ENCODE measurements at places on chromosomes 4 and X.

DNA sequence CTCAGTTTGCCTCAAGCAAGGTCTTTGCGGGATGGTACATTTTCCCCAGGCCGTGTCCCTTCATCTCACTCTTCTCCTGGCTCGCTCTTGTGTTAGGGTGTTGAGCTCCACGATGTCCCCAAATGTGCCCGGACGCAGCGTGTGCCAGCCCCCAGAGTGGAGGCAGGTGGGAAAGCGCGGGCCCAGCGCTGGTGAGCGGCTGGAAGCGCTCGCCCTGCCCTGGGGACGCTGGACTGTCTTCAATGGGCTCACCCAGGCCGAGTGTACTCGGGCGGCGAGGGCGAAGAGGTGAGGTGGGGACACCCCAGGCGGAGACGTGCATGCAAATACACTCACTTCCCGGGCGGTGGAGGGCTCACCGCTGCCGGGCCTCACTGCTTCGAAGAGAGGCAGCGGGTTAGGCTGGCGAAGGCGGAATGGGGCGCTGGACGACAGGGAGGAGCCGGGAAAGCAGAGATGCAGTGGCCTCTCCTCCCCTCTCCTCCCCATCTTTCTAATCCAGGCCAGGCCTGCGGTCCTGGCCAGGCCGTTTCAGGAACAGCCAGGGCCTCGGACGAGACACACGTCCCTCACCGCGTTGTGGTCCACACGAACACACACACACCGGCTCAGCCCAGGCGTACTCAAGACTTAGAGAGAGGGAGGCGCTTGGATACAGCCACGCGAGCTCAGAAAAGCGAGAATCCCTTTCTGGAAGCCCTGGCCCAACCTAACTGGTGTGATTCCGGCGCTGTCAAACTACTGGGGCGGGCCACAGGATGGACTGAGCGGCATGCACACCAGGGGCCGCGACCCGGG lies 2.2 kb downstream of the NKX6-1 start:
- DNase-seq = no peak

DNA sequence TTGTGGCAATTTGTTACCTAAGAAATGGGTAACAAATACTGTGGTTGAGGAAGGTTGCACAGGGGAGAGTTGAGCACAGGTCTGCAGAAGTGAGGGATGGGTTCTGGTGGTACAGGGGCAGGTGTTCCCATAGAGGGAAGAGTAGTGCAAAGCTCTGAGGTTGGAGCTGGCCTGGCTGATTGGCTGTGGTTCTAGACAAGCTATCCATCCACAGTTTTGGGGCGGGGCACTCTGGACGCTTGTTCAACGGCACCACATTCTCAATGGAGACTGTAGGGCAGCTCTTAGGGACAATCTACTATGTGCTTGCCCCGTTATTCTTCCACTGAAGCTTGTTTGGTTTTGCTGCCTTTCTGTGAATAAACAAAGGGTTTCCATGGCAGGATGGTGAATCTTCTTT lies 35.4 kb downstream of the NAT8L start:
- DNase-seq = no peak

- DNase-seq = no peak
Measured at GRCh38 chr4:78293348-78293747, 236.2 kb downstream of the FRAS1 start.

DNA sequence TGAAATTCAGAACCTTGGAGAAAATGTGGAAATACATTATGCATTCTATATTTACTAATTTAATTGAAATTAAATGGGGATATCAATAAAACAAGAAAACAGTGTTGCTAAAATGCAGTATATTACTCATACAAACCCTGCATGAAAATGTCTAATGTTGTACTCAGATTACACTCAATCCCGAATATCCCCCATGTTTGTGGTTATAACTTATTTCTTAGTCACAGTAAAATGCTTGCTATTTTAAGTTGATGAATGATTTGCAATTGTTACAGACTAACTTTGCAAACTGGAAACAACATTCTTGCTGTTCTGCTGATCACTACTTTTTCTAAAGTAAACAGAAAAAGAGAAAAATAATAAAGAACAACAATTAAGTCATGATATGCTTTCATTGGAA lies 33.1 kb upstream of the ANXA10 start:
- DNase-seq = no peak

DNA sequence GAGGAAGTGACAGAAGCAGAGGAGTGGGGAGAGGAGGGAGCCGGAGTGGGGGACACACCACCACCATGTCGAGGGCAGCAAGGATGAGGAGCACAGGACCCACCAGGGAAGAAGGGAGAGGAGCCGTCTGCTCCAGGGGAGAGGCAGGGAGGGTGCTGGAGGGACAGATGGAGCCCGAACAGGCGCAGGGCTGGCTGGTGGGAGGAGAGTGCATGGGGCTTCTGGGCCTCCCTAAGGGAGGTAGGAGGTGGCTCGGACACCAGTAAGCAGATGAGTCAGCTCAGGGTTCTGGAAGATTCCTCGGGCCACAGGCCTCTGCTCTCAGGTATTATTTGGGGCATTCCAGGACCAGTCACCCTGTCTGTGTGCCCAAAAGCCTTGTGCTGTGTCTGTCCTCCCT lies 29.8 kb downstream of the ATP2B3 start:
- DNase-seq = no peak

DNA sequence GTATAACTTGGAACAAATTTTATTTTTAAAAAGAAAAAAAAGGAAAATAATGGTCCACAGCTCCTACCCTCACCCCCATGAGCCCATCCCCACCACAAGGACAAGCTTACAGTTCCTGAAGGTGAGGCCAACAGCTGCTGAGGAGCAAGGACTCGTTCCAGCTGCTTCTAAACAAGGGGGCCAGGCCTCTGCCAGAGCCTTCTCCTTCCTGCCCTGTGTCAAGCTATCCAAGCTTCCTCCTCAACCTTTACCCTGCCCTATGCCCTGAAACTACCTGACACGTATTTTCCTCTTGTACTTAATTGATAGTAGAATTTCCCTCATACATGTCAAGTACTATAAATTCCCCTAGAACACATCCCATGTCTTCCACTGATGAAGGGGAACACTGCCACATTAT lies 8.8 kb downstream of the SH3D19 start:
- no peak for DNase-seq

DNA sequence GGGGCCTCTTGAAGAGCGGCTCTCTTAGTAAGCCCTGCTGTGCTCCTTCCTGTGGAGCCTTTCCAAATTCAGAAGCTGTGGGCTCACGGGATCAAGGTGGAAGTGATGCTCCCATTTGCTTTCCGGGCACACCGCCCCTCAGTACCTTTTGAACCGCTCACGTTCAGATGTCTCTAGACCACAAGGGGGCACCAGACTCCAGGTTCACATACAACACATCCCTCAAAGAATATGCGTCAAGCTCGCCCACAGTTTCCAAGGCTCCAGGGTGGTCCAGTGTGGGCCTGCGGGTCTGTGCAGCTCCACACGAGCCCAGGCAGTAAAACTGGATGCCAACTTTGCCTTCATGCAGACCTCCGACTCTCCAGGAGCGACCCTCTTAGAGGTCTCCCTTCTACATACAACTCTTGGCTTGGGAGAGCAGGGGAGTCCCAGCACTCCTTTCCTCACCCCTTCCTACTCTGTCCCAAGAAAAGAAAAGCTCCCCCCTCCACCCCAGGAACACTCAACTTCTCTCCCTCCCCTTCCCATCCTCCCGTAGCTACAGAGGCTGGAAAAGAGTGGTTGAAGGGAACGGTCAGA lies 11.0 kb downstream of the SUPT20HL1 start:
- DNase-seq = peak; percentile 32

GRCh38 chrX:151680805-151681204 lies 14.5 kb upstream of the PRRG3 start:
- peak; percentile 5 for DNase-seq

DNA sequence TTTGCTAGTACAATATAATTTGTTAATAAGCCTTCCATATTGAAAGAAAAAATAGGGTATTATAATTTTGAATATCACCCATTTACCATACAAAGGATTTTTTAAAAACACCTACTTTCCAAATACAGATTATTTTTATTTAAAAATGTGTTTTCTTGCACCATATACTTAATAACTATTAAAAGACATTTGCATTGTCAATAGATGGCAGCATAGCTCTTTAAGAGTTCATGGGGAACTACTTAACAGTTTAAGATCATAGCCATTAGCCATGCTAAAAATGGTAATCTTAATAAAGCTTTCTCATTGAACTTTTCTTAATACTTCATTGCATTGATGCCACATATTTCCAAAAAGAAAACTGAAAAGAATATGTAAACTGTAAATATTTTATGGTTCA lies 1995.9 kb downstream of the C4orf33 start:
- DNase-seq = no peak

DNA sequence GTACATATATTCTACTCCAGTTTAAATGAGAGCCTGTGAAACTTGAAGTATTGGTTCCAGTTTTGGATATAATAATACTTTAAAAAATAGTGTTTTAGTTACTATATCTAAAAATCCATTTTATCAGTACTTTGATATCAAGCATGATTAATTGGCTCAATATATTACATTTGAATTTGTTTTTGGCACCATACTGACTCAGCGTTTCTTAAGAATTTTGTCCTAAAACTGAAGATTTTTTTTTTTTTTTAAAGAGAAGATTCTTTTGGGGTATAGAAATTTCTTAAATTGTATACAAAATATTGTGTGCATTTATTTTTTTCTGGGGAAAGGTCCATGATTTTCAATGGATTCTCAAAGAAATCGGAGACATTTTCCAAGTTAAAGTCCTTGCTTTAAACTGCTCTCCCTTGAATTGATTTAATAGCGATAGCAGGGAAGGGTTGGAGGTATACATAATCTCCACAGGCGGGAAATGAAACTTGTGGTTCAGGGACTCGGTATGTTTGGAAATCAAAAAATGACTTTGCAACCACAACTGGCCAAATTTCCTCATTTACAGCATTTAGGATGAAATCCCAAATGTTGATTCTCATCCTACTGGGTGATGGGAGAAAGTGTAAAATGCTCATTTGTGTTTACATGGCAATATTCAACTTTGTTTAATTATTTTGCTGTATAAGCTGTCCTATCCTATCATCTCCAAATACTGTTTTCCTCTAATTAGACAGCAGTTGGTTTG lies 62.3 kb downstream of the TMA16 start:
- DNase-seq = no peak

DNA sequence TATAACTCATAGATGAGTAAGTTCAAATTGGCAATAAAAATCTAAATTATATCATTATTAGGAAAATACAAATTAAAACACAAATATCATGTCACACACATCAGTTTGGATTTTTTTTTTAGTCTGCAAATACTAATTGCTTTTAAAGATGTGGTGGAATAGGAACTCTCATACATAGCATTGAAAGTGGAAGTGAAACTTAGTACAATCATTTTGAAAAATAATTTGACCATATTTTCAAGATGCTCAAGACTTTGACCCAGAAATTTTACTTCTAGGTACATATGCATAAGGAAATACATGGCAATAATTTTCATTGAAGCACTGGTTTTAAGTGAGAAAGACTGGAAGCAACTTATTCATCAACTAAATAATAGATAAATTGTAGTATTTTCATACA lies 147.5 kb upstream of the SMIM31 start:
- DNase-seq = no peak

- DNase-seq = no peak
Measured at GRCh38 chrX:12434493-12434892, 296.2 kb downstream of the FRMPD4 start.

- DNase-seq = no peak
Measured at GRCh38 chrX:133958997-133959688, 26.3 kb downstream of the GPC3 start.

- no peak for DNase-seq
Measured at GRCh38 chrX:77564823-77565222, 117.6 kb downstream of the FGF16 start.

DNA sequence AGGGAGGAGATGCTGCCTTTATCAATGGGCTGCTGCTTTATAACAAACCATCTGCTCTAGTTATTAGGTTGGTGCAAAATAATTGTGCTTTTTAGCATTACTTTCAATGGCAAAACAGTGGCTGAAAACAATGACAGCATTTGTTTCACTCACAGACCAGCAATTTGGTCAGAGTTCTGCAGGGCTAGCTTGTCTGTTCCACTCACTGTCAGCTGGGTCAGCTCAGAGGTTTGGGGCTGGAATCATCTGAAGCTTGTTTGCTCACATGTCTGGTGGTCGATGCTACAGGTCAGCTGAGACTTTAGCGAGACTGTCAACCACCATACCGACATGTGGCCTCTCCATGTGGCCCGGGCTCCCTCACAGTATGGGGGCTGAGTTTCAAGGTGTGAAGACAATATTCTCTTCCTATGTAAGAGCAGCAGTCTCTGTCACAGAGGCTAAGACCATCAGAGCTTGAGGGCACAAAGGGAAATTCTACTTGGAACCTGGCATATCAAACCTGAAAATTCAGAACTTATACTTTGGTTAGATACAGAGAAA lies 81.3 kb upstream of the LIMCH1 start:
- DNase-seq = no peak

DNA sequence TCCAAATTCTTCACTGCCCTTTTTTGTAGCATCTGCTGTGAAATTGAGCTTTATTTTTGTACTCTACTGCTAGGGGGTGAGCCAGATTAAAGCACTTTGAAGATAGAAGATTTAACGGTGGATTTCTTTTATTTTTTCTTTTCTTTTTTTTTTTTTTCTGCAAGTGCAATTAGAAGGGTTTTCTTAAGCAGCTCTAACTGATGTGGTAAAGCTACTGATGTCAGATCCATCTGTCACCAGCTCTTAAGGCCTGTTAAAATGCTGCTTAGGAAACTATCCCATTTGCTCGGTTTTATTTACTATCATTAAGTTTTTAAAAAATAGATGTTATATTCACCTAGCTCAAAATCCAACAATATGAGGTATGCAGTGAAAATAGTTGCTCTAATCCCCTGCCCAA lies 7.1 kb downstream of the NDUFA1 start:
- no peak for DNase-seq

GRCh38 chr4:121380776-121381462 lies at the start of gene QRFPR:
QRFPR (minus strand) TSS chr4:121381018; CDS start chr4:121380647, 371 bp downstream.
- DNase-seq = no peak

GRCh38 chr4:54359919-54360650 lies 131.0 kb downstream of the PDGFRA start:
- no peak for DNase-seq

DNA sequence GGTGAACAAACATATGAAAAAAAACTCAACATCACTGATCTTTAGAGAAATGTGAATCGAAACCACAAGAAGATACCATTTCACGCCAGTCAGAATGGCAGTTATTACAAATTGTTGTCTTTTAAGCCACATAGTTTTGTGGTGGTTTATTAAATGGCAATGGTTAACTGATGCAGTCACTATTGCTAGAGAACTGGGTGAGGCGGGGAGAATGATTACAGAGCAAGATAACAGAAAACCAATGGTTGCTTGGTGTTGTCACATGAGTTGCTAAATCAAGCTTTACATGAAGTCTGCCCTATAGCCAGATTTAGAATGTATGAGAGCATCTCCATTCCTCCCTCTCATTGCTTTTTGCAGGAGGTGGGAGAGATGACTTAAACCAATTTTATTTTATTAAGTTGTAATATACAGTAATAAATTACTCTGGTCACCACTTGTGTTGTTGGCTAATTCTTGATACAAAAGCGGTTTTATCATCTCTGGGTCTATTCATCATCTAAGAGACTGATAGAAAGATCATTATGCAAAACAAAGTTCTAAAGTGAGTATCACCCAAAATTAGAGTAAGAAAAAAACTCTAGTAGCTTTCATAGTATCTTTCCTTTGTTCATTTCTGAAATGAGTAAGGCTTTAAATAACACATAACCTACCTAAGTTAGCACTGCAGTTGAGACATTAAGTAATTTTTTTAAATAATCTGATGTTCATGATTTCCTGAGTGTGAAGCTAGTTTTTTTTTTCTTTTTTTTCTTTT lies 859.5 kb downstream of the STIM2 start:
- no peak for DNase-seq
